Hematopoietic multipotent progenitor cell (in vitro differentiated cells): ENCODE measurements at places on chromosomes 13 and 19. TPM values are rescaled to one million over a fixed set of nuclear protein-coding genes. Genes with fewer than 3 reads are reported as not detected.

STXBP2 gene
- total RNA-seq: 187 TPM

DNA sequence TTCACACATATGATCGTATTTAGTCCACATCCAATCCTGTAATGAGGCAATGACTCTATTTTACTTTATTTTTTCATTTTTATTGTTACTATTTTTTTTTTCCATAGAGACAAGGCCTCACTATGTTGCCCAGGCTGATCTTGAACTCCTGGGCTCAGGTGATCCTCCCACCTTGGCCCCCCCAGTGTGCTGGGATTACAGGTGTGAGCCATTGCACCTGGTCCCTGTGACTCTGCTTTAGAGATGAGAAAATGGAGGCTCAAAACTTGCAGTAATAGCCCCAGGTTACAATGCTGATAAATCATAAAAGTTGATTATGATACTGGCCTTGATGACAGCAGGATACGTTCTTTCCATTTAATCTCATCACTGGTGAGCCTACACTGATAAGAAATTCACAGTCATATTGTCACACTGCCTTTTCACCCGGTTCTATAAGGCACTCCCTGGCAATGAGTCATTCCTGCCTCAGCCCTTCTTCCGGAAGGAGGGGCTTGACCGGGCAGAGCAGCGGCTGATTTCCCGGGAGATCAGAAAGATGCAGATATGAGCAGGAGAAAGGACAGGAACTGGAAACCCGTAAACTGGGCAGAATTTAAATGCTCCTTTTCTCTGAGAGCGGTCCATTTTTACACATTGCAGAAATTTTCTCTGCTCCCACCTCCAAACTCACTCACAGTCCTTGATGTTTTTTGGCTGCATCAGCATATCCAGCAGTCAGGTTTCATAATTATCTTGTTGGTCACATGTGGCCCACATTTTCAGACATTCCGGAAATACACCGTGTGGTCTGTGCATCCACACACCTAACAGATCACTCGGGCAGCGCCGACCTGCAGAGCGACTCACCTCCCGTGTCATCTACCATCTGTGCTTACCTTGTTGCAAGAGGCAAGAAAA is 616.4 kb downstream of the EFNB2 start:
- DNase-seq: no peak

KLHL1 gene
- not detected for total RNA-seq

GRCh38 chr19:18657590-18658365 is 20.9 kb downstream of the KLHL26 start:
- DNase-seq: no peak

DNA sequence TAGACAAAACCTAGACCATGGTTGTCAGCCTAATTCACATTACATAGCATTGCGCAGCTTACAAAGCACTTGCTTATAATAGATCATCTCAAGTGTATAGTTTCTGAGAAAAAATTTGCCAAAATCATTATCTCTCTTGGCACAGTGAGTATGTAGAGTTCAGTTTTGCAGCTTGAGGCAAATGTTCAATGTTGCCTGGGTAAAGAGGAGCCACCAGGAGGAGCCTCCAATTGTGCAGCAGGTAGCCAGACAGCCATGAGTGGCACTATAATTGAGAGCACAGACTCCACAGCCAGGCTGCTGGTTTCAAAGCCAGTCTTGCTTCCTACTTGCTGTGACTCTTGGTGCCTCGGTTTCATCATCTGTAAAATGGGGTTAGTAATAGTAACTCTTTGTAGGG is 24.0 kb upstream of the OLFM4 start:
- DNase-seq: no peak

DNA sequence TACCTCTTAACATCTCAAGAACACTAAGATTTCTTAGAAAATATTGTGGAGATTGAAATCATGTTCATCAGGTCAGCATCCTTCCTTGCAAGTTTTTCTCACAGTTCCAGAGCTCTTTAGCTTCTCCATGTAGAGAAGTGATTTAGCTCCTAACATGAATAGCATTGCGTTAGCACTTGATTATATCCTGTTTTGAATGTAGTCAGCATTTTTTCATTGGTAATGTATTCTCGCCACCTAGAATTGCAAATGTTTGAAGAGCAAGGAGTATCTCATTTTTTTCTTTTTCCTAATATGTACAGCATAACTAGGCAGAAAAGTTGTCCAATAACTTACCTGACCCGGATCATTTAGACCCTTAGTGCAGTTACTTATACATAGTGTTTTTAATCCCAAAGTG is 6.6 kb downstream of the ZNF470 start:
- no peak for DNase-seq

DNA sequence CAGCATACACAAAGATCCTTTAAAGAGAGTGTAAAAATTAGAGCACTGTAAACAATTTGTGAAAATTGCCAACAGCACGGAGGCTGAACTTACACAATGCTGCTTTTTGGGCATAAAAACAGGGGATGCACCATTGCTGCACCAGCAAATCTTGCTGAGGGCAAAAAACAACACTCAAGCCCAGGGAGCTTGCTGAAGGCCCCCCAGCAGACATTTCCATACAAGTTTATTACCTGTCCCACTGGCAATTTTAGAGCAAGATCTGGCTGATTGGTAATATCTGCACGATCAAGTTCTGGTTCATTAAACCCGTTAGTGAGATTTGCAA is 34.3 kb downstream of the AMER2 start:
- no peak for DNase-seq

GRCh38 chr19:1309977-1310852 is 24.5 kb downstream of the EFNA2 start:
- DNase-seq: no peak

- DNase-seq: no peak
These were observed 11.5 kb upstream of the TNFSF9 start for GRCh38 chr19:6519289-6519688.

DNA sequence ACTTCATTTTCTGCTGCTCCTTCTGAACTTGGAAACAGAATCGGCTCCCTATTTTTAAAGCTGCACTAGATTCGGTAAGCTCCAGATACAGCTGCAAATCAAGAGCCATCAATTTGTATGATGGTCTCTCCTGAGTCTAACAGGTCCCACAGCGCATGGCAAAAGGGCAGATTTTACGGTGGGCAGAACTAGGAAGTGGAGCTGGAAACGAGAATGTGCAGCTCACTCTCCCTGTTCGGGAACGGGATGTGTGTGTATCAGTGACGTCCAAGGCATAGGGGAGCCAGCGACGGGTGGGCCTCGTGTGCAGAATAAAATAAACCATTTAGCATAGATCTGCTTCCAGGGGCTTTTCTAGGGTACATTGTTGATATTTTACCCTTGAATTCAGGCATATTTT is 74.2 kb downstream of the COL4A1 start:
- no peak for DNase-seq

DNA sequence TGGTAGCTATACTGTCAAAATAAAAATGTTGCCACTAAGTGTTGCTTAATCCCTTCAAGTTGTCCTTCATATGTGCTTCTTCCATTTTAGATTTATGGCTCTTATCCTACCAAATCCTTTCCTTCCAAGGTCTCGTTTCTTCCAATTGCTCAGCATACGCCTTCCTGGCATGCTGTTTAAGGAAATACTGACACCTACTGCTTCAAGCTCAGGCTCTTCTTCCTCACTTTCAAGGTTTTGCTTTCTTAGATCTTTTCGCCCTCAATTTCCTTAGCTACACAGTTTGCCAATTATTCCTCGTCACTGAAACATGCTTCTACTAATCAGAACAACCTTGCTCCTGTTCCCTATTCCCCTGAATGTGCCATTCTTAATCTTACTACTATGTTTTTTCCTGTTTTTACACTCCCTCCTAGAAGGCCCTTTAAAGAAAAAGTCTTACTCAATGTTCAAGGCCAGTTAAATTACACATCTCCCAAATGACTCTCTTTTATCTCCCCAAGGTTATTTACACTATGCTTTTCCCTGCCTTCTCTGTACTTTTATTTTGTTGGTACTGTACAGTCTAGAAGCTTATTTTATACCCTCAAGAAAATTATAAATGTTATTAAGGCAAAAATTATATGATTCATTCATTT is 343.1 kb downstream of the MZT1 start:
- DNase-seq: no peak

PSG11 gene
- not detected for total RNA-seq

TTC9B gene
- total RNA-seq: under 0.01 TPM

DNA sequence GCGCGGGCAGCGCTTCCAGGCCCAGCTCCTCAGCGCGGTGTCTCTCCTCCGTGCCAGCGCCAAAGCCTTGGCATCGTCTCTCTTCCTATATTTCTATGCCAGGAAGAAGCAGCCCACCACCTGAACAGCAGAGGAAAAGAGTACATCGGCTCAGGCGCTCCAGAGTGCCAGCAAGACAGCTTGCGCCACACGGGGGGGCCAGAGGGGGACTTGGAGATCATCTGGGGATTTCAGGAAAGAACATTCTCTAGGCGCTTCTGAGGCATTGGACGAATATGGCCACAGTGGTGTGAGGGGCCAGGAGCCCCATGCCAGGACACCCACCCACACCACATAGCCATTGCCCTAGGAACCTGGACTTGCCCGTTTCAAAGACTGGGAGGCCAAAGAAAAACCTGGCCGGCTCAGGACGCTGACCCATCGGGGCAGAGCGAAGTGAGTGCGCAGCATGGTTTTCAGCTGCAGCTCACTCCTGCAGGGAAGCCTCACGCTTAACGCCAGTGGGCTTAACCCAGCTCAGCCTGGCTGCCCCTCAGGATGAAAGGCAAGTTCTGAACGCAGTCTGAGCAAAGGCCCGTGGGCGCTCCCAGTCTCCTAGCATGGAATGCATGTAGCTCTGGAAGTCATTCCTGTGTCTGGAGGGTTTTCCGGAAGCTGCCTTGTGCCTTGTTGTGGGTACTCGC is 62.1 kb downstream of the GGACT start:
- DNase-seq: no peak

MAP2K2 gene
- 136 TPM for total RNA-seq

DNA sequence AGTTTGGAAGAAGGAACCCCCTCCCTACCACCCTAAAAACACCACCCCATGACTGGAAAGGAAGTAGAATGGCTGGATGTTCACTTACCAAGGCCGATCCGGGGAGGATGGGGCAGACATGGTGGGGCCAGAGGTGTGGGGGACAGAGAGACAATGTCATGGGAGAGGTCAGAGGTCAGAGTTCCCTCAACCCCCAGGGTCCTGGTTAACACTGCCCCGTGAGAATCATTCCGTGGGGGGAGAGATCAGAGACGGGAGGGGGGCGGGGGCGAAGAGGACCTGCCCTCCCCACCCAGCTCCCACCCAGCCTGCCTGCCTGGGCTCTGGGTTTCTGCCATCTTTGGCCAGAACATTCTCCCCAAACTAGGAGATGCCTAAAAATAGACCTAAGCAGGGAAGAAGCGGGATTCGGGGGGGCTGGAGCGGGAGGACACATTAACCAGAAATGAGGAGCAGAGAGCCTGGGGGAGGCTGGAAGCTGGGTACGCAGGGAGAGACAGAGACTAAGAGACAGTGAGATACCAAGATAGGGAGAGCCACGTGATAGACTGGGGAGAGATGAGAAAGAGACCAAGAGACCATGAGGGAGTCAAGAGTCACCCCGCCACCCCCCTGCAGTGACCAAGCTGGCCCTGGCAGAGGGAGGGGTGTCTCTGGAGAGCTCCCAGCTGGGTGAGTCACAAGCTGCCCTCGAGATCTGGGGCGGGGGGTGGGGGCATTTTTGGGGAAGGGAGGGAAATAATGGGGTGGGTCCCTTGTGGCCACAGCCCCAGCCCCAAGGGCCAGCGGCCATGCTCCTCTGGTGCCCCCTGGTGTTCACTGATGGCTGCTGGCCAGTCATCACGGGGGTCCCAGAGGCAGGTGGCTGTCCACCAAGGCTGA is 6.1 kb upstream of the KANK2 start:
- DNase-seq: no peak

DNA sequence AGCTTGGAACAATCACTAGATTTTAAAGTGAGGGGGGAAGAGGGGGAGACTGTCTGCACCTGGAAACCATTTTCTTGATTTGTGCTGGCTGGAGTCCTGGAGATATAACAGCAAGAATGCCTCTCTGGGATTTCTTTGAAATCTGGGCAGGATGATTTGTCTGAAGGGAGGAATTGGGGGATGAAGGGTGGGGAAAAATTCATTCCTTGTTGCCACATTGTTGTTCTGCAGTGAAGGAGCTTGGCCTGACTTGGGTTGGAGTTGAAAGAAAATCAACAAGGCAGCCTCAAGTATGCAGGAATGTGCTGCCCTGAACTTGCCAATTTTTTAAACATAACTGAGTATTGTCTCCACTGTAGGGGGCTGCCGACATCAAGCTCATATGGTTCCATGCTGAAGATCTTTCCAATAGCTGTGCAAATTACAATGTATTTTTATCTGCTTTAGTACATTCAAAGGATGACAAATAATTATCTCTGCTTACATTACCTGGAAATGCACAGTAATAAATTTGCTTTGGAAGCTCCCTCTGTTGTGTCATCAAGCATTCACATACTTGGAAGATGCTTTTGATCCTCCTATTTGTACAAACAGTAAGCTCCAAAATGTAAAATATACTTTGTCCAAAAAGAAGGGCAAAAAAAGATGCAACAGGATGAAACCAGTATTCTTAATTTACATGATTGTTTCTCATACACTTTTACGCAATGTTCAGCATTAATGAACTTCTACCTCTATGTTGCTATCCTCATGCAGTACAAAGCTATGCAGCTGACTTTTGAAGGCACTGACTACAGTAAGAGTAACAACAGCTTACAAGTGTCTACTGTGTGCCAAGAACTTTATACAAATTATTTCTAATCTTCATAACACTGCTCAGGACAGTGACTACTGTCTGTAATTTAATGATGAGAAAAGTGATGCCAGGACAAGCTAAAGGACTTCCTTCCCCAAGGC is 627.9 kb upstream of the KLF12 start:
- DNase-seq: no peak

DNA sequence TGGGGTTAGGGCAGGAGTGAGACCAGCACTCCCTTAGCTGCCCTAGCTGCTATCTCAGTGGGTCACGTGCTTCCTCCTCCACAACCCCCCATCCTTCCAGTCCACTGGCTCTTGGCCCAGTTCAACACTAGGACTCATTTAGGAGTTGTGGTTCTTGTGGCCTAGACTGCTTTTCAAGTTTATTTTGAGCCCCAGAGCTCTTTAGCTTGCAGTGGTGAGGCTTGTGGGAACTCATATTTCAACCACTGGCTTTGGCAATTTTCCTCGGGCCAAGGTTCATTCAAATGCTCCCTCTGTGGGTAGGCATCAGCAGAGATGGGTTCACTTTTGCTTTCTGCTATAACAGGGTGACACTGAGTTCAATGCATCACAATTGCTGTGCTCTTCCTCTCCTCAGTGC is 436.2 kb upstream of the SLITRK5 start:
- peak; percentile 70 for DNase-seq

DNA sequence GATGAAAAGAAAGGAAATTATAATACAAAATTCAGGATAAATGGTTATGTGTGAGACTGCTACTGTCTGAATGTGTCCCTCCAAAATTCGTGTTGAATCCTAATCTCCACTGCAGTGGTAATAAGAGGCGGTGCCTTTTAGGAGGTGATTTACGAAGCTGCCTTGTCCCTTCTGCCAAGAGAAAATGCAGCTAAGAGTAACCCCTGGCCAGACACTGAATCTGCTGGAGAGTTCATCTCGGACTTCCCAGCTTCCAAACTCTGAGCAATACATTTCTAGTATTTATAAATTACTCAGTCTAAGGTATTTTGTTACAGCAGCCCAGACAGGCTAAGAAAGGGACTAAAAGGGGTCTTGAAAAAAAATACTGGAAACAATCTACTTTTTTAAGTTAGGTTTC is 152.6 kb downstream of the KLF12 start:
- DNase-seq: no peak

ZNF723 gene
- total RNA-seq: not detected
